ENCODE measurements at places on chromosomes 2 and 18.

GRCh38 chr18:3985664-3986063 is 469.4 kb downstream of the DLGAP1 start:
- DNase-seq = no peak

DNA sequence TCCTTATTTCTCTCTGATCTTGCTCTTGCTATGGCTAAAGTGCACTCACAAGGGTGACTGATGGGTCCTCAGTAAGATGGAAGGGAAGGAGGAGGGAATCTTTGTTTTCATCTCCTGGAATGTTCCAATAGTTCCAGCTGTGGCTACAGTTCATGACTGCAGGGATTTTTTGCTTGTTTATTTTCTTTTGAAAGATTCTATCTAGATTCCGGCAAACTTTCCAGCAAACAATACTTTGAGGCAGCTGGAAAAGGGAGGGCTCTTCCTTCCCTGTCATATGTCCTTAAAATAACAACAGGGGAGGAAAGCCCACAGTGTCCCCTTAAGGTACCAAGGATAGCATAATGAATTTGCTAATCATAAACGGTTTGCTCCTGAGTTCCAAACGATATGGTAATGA is 111.3 kb upstream of the SLC14A2 start:
- DNase-seq = no peak

- DNase-seq = no peak
Observed at GRCh38 chr2:206915121-206915520, 24.2 kb upstream of the CPO start.

- no peak for DNase-seq
Observed at GRCh38 chr18:33606621-33607020, 28.6 kb downstream of the ASXL3 start.

GRCh38 chr2:215862351-215862771 is 151.0 kb downstream of the MREG start:
- no peak for DNase-seq

GRCh38 chr18:45066210-45066609 is 385.5 kb downstream of the SETBP1 start:
- no peak for DNase-seq

DNA sequence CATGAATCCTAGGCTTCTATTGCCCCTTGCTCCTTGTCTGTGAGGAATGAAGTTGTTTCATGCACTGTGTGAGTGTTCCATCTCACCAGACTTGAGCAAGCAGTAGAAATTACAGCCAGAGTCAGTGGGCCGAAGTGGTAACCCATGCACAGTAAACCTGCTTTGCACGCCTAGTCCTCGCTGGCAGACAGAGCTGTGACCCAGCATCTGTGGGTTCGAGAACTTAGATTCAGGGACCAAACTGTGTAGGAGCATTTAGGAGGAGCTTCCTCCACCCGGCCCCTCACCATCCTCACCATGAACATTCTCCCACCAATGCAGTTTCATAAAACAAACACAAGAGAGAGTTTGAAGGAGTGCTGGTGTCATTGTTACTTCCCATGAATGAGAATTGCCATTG is 21.6 kb upstream of the TEX51 start:
- DNase-seq = no peak

- no peak for DNase-seq
Observed at GRCh38 chr2:218329027-218329825, 27.4 kb upstream of the CATIP start.

DNA sequence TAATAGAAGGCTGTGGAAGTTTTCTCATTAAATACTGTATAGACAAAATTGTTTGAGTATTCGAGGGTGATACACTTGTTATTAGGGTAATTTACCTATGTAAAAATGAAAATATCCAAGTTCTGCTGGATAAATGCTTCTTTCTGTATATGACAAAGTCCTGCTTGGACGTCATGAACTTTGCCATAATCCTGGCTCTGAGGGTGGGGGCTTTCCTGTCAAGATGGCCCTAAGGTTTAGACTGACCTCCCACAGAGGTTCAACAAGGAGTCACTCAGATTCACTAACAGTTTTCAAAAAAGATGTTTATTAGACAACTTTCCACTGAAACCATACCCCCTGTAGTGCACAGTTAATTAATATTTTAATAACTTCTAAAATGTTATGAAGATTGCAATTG is 52.5 kb upstream of the NABP1 start:
- DNase-seq = no peak

DNA sequence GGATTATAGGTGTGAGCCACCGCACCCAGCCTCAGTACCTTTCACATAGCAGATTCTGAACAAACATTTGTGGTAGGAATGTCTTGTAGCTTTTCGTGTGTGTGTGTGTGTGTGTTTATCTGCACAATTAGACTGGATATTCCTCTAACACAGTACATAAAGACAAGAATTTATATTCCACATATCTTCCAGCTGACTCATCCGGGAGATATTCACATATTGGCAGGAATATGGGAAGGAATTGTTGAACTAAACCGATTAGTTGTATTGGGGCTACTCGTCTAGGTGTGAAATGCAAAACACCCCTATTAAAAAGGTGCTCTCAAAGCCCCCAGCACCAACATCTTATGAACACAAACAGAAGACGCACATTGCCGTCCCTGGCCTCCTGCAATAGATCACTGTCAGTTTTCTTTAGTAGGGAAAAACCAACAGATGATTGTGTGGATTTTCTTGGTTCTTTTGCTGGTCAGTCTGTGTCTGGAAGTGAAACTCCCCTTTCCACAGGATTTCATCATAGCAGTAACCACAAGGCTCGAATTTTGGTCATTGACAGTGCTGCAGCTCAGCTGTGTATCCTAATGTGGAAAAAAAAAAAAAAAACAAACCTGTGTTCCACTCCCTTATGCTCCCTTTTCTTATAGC is 208.5 kb upstream of the ACVR2A start:
- DNase-seq = no peak

GRCh38 chr2:237307474-237307873 is 106.5 kb downstream of the COL6A3 start:
- DNase-seq = no peak

- no peak for DNase-seq
Observed at GRCh38 chr2:202460119-202460518, 84.0 kb downstream of the BMPR2 start.

DNA sequence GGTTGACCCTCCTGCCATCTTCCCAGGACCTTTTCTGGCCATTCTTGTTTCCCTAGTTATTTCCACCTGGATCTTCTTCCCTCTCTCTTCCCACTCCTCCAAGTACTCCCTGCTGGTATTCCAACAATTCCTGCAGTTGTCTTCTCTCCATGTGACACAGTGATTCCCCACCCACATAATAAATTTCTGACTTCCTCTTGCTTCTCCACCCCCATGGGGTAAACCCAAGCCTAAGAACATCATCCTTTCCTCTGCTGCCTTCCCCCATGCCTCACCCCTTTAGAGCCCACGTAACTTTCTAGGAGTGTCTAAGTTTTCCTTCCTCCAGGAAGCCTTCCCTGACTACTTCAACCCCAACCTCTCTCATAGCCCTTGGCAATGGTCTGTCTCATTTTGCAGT is 72.6 kb downstream of the CELF4 start:
- DNase-seq = no peak

All from stimulated activated CD8-positive, alpha-beta memory T cell treated with anti-CD3 and anti-CD28 coated beads, Interleukin-15, amount 100 ng/mL, for 48 hours (primary cell).